ENCODE measurements at places on chromosomes 7 and 10. TPM values are rescaled to one million over a fixed set of nuclear protein-coding genes. Genes with fewer than 3 reads are reported as not detected.

The ENO4 gene
- 0.17 TPM for total RNA-seq

The NKX1-2 gene
- total RNA-seq = 0.02 TPM

The XPNPEP1 gene
- total RNA-seq = 123 TPM

The FAM131B gene
- total RNA-seq = 3.1 TPM

The CUZD1 gene
- total RNA-seq = 0.99 TPM

The ABCC2 gene
- total RNA-seq = 2.1 TPM

The PRKG1 gene
- total RNA-seq = 3.4 TPM

The MALRD1 gene
- total RNA-seq = not detected

The CYP3A4 gene
- not detected for total RNA-seq

The KIAA1549 gene
- total RNA-seq = 3.3 TPM

The ASB4 gene
- total RNA-seq = not detected
